ENCODE measurements at places on chromosomes 1 and 21.

- no peak for DNase-seq
Measured at GRCh38 chr1:247701338-247701737, 15.1 kb downstream of the OR6F1 start.

GRCh38 chr1:230787471-230787870 is 40.3 kb downstream of the CAPN9 start:
- DNase-seq: peak; percentile 49

GRCh38 chr1:4689271-4689935 is 35.0 kb downstream of the AJAP1 start:
- no peak for DNase-seq

DNA sequence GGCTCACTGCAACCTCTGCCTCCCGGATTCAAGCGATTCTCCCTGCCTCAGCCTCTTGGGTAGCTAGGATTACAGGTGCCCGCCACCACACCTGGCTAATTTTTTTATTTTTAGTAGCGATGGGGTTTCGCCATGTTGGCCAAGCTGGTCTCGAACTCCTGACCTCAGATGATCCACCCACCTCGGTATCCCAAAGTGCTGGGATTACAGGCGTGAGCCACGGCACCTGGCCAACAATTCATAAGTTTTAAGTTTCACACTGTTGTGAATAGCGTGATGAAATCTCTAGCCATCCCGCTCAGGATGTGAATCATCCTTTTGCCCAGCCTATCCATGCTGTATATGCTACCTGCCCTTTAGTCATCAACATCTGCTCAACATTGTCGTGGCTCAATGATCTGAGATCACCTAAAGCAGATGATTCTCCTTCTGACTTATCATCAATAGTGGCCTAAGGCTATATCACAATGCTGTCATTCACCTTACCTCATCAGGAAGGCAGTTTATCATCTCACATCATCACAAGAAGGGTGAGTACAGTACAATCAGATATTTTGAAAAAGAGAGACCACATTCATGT is 2.6 kb downstream of the PFDN2 start:
- DNase-seq: no peak

- no peak for DNase-seq
Measured at GRCh38 chr1:54976747-54977146, 3.7 kb upstream of the TMEM61 start.

DNA sequence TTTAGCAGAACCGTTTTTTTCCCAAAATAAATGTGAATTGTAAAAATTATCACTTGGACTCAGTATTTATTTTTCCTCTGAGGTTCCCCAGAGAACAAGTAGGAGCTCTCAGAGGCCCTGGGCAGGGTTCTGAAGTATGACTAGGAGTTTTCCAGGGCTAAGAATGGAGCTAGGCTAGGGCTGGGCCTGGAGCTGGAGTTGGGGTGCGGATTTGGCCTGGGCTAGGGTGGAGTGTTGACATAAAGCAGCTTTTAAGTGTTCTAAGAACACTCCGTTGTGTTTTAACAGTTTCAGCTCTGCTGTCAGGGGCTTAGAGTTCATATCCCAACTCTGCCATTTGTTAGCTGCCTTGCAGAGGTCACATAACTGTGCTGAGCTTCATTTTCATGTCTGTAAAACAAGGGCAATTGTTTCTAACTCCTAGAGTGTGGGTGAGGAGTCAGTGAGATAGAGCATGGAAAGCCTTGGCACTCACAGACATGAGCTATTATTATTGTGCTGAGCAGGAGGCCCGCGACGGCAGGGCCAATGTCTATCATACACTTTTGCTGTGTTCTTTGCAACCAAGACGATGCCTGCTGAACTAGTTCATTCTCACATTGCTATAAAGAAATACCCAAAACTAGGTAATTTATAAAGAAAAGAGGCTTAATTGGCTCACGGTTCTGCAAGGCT is 51.1 kb downstream of the LACTBL1 start:
- DNase-seq: no peak

GRCh38 chr1:15684042-15684461 is at the start of gene PLEKHM2:
TSS of gene PLEKHM2 (plus strand) at chr1:15684320. CDS start at chr1:15684559, 239 bp downstream.
- no peak for DNase-seq

DNA sequence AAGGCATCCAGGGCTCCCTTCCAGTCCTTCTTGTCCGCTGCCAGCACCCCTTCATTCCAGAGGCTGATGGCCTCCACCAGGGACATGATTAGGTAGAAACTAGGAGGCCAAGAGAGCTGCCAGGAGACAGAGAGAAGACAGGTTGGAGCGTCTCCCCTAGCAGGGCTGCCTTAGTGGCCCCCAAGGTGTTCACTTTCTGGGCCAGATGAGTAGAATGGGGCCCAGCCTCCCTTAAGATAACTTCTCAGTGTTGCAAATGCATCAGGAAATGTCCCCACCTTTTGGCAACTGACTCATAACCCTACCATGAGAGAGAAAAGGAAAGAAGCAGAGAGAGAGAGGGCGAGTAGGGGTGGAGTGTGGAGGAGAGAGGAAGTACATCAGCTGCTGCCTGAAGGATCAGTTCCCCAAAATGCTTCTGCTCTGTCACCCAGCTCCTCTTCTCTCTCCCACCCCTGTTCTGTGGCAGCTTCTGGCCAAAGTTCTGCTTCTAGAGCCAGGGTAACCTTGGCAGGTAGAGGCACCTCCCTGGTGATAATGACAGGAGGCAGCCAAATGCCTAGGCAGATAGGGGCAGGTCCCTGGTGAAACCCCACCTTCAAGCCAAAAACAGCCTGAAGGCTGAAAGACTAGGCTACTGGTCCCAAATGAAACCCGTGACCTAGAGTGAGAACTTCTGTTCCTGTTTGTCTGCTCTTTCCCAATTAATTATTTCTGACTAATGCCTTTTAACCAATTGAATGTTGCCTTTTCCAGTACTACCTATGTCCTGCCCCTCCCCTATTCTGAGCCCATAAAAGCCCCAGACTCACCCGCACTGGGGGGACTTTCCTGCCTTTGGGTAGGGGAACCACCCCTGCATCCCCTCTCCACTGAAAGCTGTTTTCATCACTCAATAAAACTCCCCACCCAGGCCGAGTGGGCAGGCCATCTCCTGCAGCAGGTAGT is at the start of gene NCF2:
NCF2 (minus strand) TSS at position 216 of the 948 bp plus-strand sequence; CDS start at position 86, 130 bp downstream.
- DNase-seq: no peak

- no peak for DNase-seq
Measured at GRCh38 chr1:155126556-155127104, 1.0 kb upstream of the EFNA1 start.

GRCh38 chr1:92323473-92324453 is 24.9 kb downstream of the RPAP2 start:
- no peak for DNase-seq

DNA sequence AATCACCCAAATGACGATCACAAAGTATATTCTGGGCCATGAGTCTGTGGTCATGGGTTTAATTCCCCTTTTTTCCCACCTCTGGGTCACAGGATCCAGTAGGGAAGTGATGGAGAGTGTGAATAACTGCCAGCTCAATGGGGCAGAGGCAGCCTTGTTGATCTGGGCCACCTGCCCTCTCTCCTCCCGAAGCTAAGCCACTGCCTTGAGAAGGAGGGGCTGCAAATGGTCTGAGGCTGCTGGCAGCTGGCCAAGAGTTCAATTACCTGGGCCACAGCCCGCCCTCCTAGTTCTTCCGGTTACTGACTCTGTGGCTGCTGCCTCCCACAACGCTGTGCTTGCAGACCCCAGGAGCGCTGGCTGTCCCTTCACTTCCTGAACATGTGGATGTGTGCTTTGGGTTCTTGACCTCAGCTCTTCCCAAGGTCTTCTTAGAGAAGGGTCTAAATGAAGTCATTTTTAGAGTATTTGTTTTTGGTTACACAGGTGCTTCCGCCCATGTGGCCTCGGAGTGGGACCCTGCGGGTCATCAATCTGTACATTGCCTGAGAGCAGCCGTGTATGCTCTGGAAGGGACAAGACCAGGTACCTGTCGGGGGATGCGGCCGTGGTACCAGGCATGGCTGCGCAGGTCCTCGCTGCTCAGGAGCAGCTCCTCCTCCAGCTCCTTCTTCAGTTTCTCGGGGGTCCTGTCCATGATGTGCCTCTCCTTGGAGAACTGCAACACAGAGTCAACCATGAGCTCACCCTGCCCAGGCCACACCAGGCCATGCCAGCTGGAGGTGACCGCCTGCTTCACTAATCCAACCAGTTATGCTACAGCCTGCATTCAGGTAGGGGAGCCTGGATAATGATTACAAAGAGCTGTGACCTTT is 89.7 kb downstream of the BCAR3 start:
- DNase-seq: no peak

DNA sequence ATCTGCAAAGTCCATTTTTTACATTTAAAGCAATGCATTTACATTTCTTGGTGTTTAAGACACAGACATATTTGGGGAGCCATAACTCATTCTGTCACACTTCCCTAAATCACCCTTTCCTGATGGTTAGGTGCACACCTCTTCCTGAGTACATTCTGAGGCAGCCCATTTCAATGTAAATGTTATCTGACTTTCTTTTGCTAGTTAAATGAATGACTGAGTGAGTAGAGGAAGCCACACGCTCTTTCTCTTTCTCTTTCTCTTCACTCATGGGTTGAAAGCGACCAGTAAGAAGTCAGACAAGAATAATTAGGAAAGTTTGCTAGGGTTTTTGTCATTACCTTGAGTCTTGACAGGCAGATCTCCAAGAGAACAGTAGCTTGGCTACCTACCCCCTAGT is 143.1 kb downstream of the S1PR1 start:
- no peak for DNase-seq

GRCh38 chr21:16913010-16913409 is 599.8 kb upstream of the CXADR start:
- DNase-seq: no peak

DNA sequence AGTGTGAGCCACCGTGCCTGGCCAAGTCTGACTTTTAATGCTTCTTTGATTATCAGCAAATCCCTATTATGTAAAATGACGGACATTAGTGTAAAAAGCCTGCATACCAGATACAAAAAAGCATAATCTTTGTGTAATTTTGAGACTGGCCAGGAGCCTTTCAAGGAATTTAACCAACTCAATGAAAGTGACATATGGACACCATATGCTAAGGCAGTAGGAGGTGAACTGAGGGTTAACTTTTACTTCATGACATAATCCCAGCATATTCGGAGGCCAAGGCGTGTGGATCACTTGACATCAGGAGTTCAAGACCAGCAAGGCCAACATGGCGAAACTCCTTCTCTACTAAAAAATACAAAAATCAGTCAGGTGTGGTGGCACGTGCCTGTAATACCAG is 94.6 kb downstream of the EIF4G3 start:
- no peak for DNase-seq

- DNase-seq: no peak
Measured at GRCh38 chr1:112247961-112248360, 148.1 kb upstream of the CTTNBP2NL start.

- DNase-seq: no peak
Measured at GRCh38 chr1:97630281-97630680, 290.6 kb downstream of the DPYD start.

DNA sequence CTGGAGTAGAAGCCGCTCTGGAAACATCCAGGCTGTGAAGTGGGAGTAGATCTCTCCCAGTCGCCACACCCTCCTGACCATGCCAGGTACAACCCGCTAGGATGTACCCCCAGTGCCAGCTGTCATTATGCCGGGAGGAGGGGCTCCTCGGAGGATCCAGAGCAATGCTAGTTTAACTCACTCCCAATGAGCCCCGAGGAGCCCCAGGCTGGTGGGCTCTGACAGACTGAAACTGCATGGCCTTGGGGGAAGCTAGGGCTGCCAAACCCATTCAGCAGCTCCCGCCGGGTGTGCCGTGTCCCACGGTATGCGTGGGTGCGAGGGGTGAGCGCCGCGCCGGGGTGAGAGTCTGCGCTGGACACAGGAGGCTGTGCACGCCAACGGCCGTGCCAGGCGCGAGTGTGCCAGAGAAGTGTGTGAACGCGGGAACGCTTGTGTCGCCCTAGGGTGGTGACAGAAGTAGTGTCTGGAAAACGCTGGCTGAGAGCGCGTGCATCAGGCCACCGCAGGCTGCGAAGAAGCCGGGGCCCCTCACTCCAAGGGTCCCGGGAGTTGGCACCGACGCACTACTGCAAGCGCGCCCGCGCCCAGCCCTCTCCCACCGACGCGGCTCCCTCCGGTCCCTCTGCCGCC is 177.1 kb upstream of the EDN2 start:
- no peak for DNase-seq

GRCh38 chr21:35520302-35520701 is 471.2 kb upstream of the RUNX1 start:
- DNase-seq: no peak

DNA sequence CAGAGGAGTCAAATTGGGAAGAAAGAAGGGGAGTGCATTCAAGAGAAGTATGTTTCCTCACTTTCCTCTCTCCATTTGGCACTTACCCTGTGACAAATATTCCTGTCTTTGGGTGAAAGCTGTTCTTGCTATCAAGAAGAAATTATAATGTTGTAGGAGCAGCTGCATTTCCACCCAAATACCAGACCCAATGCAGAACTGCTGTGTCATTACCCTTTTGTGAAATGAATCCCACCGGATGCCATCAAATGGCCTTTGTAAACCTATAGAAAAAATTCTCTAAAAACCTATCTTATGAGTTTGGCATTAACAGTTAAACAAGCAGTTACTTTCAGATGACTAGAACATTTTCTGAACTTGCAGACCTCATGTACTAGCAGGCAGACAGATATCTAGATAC is 16.7 kb upstream of the PALMD start:
- DNase-seq: no peak

- DNase-seq: no peak
Measured at GRCh38 chr1:55631509-55631908, 416.3 kb upstream of the USP24 start.

DNA sequence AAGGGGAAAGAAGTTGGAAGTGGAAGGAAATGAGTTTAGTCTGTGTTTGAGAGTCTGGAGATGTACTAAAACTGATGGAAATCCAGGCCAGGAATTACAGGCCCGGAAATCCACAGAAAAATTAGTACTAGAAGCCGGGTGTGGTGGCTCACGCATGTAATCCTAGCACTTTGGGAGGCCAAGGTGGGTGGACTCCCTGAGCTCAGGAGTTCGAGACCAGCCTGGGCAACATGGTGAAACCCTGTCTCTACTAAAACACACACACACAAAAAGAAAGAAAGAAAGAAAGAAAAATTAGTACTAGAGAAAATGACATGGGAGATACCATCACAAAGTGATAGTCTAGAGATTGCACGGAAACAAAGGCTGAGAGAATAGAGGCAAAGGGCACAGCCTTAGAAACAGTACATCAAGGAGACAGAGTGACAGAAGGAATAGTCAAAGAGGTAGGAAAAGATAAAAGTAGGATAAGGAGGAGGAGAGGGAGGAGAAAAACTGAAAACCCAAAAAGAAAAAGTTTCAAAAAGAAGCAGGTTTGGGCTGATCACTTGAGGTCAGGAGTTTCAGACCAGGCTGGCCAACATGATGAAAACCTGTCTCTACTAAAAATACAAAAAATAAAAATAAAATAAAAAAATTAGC is 4.8 kb upstream of the TAF13 start:
- no peak for DNase-seq

- no peak for DNase-seq
Measured at GRCh38 chr1:115164940-115165705, 75.8 kb upstream of the TSPAN2 start.

DNA sequence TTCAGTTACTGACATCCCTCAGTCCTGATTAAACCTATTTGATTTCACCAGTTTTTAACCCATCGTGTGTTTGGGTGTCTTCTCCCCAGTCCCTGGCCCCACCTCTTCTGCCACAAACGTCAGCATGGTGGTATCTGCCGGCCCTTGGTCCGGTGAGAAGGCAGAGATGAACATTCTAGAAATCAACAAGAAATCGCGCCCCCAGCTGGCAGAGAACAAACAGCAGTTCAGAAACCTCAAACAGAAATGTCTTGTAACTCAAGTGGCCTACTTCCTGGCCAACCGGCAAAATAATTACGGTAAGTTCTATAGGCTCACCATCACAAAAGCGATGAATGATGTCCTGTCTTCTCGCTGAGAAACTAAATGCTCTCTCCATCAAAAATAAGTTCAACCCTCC is 28.7 kb downstream of the NBPF3 start:
- DNase-seq: no peak

- DNase-seq: no peak
Measured at GRCh38 chr1:226526801-226527595, 21.6 kb upstream of the STUM start.
